ENCODE measurements at places on chromosomes 6 and 20. TPM values are rescaled to one million over a fixed set of nuclear protein-coding genes. Genes with fewer than 3 reads are reported as not detected.

The ME1 gene
- total RNA-seq: 15.5 TPM

The GINS1 gene
- 23.1 TPM for total RNA-seq

The CTCFL gene
- total RNA-seq: not detected

The ZHX3 gene
- 11.1 TPM for total RNA-seq

The MTFR2 gene
- 11.3 TPM for total RNA-seq

The TPD52L1 gene
- 5.5 TPM for total RNA-seq

The AVP gene
- not detected for total RNA-seq

The HLA-DRB5 gene
- total RNA-seq: not detected

The DUSP15 gene
- total RNA-seq: 0.44 TPM

The RSPO3 gene
- total RNA-seq: 0.20 TPM

The PEDS1 gene
- 59.4 TPM for total RNA-seq

The MCUR1 gene
- 9.1 TPM for total RNA-seq

The MDFI gene
- 19.5 TPM for total RNA-seq

The RAMACL gene
- total RNA-seq: 0.20 TPM

The GSTA4 gene
- 23.8 TPM for total RNA-seq

The PRPH2 gene
- total RNA-seq: 0.53 TPM

The BPIFB1 gene
- not detected for total RNA-seq

Measured in mammary microvascular endothelial cell (primary cell).